ENCODE measurements at places on chromosomes 12 and 14. TPM values are rescaled to one million over a fixed set of nuclear protein-coding genes. Genes with fewer than 3 reads are reported as not detected.

- no peaks in the 10 kb centered on the region for H3K36me3 ChIP-seq
- H3K27me3 ChIP-seq: no peaks in the 10 kb centered on the region
- no peak overlapping the region for H3K27ac ChIP-seq
- no peak for DNase-seq
- H3K4me1 ChIP-seq: no peaks in the 10 kb centered on the region
Measured at GRCh38 chr14:40629144-40629543, 977.5 kb upstream of the LRFN5 start.

DNA sequence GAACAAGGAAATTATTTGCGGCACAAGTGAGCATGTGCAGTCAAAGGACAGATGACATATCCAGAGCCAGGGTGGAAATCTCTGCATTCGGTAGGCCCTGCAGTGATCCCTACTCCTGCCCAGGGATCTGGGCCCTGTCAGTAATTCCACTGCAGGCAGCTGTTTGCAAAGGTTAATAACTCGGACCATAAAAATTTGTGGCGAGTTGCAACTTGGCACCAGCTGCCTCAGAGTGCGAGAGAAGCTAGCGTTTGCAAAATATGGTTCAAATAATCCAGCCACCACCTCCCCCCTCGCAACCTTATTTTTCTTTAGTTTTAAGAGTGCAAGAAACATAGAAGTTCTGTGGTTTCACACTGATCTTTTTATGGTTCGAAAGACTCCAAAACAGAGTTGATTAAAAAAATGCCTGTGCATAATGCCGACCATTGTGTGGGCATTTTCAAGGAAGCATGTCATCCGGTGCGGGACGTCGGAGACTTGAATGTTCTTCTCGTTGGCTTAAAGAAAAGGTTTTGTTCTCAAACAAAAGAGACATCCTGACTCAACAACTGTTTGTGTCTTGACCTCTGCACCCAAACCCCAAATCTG, 224.5 kb downstream of the BCL11B start:
- H3K27me3 ChIP-seq: no peaks in the 10 kb centered on the region
- DNase-seq: no peak
- H3K4me3 ChIP-seq: no peak overlapping the region
- H3K4me1 ChIP-seq: no peaks in the 10 kb centered on the region
- no peaks in the 10 kb centered on the region for H3K36me3 ChIP-seq

GRCh38 chr12:57087691-57088353, 1.1 kb upstream of the NAB2 start:
- peak overlapping the region; percentile 99 for H3K27ac ChIP-seq
- H3K4me1 ChIP-seq: peaks cover 21% of the 10 kb centered on the region
- H3K4me3 ChIP-seq: peak overlapping the region; percentile 80
- H3K36me3 ChIP-seq: peaks cover 17% of the 10 kb centered on the region

PRPF39 gene
- total RNA-seq: 18.6 TPM

DNA sequence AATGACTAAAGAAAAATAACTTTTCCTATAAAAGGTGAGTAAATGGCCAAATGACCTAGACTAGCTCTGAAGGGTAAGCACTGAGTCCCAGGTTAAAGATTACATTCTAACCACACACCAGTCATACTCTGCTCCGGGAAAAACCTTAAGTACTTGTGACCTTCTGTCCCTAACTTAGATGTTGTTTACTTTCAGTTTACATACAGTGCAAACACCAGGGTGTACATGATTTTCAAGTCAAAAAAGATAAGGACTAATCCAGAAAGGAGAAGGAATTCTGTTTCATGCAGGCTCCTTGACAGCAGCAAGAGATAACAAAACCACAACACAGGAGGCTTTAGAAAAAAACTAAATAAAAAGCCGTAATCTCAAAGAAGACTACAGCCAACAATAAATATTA, 174.2 kb downstream of the PPM1H start:
- no peak for DNase-seq
- no peaks in the 10 kb centered on the region for H3K4me1 ChIP-seq
- H3K4me3 ChIP-seq: no peak overlapping the region
- no peaks in the 10 kb centered on the region for H3K36me3 ChIP-seq
- no peaks in the 10 kb centered on the region for H3K27me3 ChIP-seq

DNA sequence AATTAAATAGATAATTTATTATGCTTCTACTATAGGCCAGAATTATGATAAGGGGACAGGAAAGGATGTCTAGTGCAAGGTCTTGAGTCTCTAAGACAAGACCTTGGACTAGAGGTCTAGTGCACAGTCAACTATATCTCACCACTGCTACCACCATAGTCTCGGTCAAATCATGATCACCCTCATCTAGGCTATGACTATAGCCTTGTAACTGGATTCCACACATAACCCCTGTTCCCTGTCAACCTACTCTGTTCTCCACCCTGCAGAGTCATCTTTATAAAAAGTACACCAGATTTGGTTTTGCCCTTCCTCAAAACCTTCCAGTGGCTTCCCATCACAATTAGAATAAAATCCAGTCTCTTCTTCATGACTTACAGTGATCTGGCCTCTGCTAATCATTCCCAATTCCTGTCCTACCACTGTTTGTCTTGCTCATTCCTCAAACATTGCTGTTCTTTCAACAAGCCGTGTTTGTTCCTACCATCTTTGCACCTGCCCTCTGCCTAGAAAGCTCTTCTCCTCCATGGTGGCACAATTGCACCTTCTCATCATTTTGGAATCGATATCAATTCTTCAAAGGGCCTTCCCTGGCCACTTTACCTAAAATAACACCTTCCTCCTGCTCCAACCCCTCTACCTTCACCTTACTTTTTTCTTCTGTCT, 169.4 kb downstream of the FOXN3 start:
- no peak overlapping the region for H3K27ac ChIP-seq
- no peak overlapping the region for H3K4me3 ChIP-seq
- no peaks in the 10 kb centered on the region for H3K36me3 ChIP-seq
- no peaks in the 10 kb centered on the region for H3K27me3 ChIP-seq
- H3K4me1 ChIP-seq: peaks cover 13% of the 10 kb centered on the region
- no peak for DNase-seq

GRCh38 chr14:74954232-74954946, 1.0 kb downstream of the PGF start:
- no peak for DNase-seq
- no peak overlapping the region for H3K4me3 ChIP-seq
- H3K36me3 ChIP-seq: no peaks in the 10 kb centered on the region
- no peak overlapping the region for H3K27ac ChIP-seq

DNA sequence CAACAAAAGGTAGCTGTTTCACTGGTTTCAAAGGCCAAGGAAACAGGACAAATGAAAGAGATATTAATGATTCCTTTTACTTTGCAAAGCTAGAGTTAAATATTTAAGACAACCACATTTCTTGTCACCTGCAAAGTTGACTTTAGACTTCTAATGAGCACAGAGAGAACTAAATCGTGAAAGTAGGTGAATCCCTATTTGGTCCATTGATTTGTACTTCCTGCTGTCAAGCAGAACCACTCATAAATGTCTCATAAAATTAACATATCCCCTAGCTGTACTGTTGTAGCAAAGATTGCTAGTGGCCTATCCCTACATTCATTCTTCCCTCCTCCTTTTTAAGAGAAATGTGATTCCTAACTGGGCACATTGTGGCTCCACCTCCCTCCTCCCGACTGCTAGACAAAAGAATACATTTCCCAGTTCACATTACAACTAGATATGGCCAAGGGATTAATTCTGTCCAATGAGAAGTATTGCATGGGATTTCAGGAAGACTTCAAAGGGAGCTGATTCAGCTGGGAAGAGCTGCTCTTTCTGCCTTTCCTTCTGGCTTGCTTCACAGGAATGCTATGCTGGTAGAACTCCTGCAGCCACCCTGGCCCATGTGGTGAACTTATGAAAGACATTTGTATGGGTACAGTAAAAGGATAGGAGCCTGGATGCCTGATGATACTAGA, 227.5 kb upstream of the ABCD2 start:
- H3K36me3 ChIP-seq: no peaks in the 10 kb centered on the region
- peak; percentile 15 for DNase-seq
- H3K27ac ChIP-seq: no peak overlapping the region
- no peaks in the 10 kb centered on the region for H3K4me1 ChIP-seq
- H3K27me3 ChIP-seq: no peaks in the 10 kb centered on the region

DNA sequence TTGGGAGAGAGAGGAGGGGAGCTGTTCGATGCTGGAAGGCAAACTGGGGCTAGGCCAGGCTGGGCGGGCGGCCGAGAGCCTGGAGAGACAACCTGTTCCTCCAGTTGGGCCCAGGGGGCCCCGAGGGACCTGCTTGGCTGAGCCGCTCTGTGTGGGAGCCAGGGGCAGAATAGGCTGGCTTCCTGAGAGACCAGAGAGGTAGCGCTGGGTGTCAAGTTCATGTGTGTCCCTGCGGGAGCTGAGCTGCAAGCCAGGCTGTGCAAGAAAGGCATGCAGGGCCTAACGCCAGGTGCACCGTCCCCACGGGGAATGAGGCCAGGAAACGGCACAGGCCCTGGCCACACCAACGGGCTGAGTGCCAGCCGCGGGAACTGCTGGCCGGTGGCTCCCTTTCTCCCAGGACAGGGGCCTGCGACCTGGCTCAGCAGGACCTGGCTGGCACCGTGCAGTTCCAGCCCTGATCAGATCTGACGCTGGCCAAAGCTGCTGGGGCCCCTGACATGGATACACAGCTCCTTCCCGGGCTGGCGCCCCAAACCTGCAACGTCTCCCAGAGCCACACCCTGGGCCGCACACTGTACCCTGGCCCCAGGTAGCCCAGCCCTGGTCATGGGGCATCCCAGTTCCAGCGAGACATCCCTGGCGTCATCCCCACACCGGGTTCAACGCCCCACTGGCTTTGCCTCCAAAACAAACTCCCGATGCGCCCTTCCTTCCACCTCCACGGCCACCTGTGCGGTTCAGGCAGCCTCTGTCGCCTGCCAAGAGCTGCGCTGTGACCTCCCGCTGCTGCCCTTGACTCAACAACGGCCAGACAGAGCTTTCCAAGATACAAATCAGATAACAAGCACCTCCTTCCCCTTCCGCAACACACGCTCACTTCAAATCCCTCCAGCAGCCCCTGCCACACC, 65.0 kb downstream of the RFLNA start:
- no peaks in the 10 kb centered on the region for H3K4me1 ChIP-seq
- no peaks in the 10 kb centered on the region for H3K27me3 ChIP-seq
- no peak overlapping the region for H3K4me3 ChIP-seq
- H3K27ac ChIP-seq: no peak overlapping the region
- DNase-seq: no peak
- peaks cover 28% of the 10 kb centered on the region for H3K36me3 ChIP-seq

RSRC2 gene
- 41.5 TPM for total RNA-seq

- no peak overlapping the region for H3K27ac ChIP-seq
- no peaks in the 10 kb centered on the region for H3K4me1 ChIP-seq
- H3K4me3 ChIP-seq: no peak overlapping the region
- peaks cover 3% of the 10 kb centered on the region for H3K27me3 ChIP-seq
Measured at GRCh38 chr12:120971299-120972180, 6.8 kb upstream of the HNF1A start.

- no peak overlapping the region for H3K4me3 ChIP-seq
- no peak for DNase-seq
- peaks cover 19% of the 10 kb centered on the region for H3K4me1 ChIP-seq
- no peaks in the 10 kb centered on the region for H3K27me3 ChIP-seq
- no peak overlapping the region for H3K27ac ChIP-seq
- peaks cover 35% of the 10 kb centered on the region for H3K36me3 ChIP-seq
Measured at GRCh38 chr12:24823808-24824515, 124.9 kb downstream of the BCAT1 start.

GRCh38 chr14:103690332-103690731, 24.9 kb downstream of the XRCC3 start:
- no peak overlapping the region for H3K27ac ChIP-seq
- H3K36me3 ChIP-seq: peaks cover 64% of the 10 kb centered on the region
- peaks cover 18% of the 10 kb centered on the region for H3K4me1 ChIP-seq
- no peak overlapping the region for H3K4me3 ChIP-seq
- DNase-seq: no peak
- H3K27me3 ChIP-seq: no peaks in the 10 kb centered on the region

COPZ1 gene
- total RNA-seq: 204 TPM

DNA sequence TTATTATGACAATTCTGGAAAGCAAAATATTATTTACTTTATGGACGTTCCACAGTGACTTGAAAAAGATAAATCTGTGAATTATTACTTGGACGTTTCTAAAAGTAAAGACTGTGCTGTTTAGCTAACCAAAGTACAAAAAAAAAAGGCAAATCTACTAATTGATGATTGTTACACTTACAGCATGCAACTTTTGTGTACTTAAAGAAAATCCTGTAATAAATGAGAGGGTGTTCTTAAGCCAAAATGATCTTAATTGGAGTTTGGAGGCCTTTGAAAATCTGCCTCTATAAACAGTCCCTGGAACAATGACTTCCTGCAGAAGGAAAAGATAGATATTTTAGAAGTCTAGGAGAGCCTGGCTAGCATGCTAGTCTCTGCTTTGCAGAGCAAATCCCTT, 434.0 kb upstream of the SYT1 start:
- no peaks in the 10 kb centered on the region for H3K4me1 ChIP-seq
- DNase-seq: no peak
- no peak overlapping the region for H3K4me3 ChIP-seq
- H3K27ac ChIP-seq: no peak overlapping the region

GRCh38 chr14:80940146-80940545, 1.4 kb downstream of the CEP128 start:
- peak; percentile 22 for DNase-seq
- no peaks in the 10 kb centered on the region for H3K36me3 ChIP-seq
- peaks cover 17% of the 10 kb centered on the region for H3K4me1 ChIP-seq
- H3K4me3 ChIP-seq: no peak overlapping the region
- no peak overlapping the region for H3K27ac ChIP-seq
- H3K27me3 ChIP-seq: no peaks in the 10 kb centered on the region

- H3K27ac ChIP-seq: no peak overlapping the region
- H3K4me1 ChIP-seq: no peaks in the 10 kb centered on the region
- H3K36me3 ChIP-seq: no peaks in the 10 kb centered on the region
- no peak for DNase-seq
- no peak overlapping the region for H3K4me3 ChIP-seq
- H3K27me3 ChIP-seq: no peaks in the 10 kb centered on the region
Measured at GRCh38 chr14:76779221-76780057, 18.2 kb downstream of the VASH1 start.

ACOT6 gene
- not detected for total RNA-seq

DNA sequence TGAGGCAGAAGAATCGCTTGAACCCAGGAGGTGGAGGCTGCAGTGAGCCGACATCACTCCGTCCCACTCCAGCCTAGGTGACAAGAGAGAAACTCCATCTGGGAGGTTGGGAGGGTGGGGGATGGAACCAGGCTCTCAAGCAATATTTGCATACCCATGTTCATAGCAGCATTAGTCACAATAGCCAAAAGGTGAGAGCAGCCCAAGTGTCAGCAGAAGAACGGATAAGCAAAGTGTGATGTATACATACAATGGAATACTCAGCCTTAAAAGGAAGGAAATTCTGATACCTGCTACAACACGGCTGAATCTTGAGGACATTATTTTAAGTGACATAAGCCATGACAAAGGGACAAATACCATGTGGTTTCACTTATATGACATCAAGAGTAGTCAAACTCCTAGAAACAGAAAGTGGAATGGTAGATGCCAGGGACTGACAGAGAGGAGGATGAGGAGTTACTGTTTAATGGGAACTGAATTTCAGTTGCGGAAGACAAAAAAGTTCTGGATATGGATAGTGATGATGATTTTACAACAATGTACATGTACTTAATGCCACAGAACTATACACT, 11.6 kb downstream of the DAD1 start:
- no peak for DNase-seq
- no peak overlapping the region for H3K27ac ChIP-seq
- H3K4me3 ChIP-seq: no peak overlapping the region
- peaks cover 18% of the 10 kb centered on the region for H3K36me3 ChIP-seq
- H3K27me3 ChIP-seq: no peaks in the 10 kb centered on the region
- peaks cover 12% of the 10 kb centered on the region for H3K4me1 ChIP-seq

- H3K27ac ChIP-seq: no peak overlapping the region
- peaks cover 16% of the 10 kb centered on the region for H3K27me3 ChIP-seq
Measured at GRCh38 chr14:23431486-23431885, 4.0 kb downstream of the MYH7 start.

GZMB gene
- not detected for total RNA-seq
